Activated T-cell treated with anti-CD3 and anti-CD28 coated beads, Interleukin-2, amount 50 U/mL, for 48 hours (primary cell): ENCODE measurements at places on chromosomes 1 and 21.

DNA sequence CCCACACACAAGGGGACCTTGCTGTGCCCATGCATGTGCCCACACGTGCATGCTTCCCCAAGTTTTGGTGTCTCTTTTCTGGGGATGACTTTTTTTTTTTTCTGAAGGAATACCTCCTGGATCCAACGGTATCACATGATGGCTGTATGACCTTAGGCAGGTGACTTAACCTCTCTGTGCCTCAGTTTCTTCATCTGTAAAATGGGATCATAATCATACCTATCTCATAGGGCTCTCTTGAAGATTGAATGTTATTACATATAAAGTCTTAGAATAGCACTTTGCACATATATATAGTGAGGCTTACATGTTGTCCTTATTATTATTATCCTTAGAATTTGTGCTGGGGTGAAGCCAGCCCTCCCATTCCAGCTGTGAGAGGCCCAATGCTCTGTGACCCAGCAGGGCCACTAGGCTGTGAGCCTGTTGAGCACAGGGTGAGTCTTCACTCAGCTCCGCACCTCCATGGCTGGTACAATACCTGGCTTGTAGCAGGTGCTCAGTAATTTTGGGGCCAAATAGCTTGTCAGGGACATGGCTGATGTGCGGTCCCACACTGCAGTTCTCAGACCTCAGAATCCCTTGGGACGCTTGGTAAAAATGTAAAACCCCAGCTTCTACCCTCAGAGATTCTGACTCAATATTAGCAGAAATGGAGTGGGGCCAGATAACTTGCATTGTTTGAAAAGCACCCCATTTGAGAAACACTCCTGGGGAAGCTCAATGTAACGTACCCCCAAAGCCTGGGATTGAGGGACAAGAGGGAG is 20.6 kb downstream of the STUM start:
- DNase-seq = no peak

GRCh38 chr1:37143800-37144199 is 109.5 kb upstream of the GRIK3 start:
- no peak for DNase-seq

DNA sequence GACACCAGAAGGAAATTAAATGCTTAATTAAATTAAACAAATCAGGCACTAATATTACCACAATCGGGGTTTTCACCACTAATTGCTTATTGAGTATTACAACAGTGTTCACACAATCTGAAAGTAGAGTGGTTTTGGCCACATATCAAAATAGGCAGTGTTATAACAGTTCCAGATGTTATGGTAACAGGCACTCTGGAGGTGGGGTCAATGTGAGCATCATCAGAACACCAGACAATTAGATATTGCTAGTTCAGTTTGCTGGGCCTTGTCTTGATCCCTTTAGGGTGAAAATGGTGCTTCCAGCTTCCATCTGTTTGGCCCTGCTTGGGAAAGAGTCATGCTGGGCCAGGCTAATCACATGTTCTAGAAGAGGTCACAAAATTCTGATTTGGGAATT is 14.5 kb upstream of the DDAH1 start:
- no peak for DNase-seq

- no peak for DNase-seq
Observed at GRCh38 chr1:204640578-204640977, 45.0 kb downstream of the LRRN2 start.

- no peak for DNase-seq
Observed at GRCh38 chr1:183814121-183814681, 9.3 kb downstream of the RGL1 start.
